ENCODE measurements at places on chromosomes 3 and 15.

DNA sequence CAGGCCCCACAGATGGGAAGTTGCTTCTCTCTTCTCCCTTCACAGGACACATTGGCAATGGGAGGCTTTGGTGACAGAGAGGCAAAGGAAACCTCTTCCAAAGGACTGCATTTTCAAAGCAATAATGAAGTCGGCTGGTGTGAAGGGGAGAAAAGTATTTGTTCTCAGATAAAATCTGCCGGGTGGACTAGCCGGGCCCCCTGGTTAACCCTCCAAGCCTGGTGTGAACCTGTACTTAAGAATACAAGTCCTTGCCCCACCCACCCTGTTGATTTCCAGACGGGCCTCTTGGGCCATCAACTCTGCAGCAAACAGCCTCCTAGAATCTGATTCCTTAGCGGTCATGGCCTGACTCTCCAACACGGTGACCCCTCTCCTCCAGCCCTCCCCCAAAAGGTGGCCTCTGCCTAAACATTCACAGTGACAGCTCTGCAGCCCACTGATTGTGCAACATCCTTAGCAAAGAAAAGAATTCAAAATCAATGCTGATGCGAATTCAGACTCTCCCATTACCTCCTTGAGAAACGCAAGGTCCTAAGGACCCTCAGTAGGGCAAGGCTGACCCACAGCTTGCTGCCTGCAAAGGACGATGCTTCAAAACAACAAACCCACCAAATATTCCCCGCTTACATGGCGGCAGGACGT, 9.9 kb downstream of the TLE3 start:
- no peak for DNase-seq

DNA sequence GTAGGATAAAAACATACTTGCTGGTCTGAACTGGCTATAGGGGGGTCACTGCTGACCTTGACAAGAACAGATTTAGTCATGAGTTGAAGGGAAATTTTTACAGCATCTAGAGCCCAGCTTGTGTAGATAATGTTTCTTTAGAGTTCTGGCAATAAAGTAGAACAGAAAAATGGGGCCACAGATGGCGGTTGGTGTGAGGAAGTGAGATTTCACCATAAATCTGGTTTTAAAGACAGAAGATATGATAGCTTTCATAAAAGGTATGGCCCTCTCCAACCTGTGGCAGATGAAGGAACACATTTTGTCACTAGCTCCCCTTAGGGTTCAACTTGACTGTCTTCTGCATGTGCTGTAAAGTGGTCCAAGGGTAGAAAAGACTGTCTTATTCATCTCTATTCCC, 24.3 kb upstream of the IMPDH2 start:
- DNase-seq = no peak

GRCh38 chr3:105399611-105400010, 32.9 kb downstream of the ALCAM start:
- DNase-seq = no peak

DNA sequence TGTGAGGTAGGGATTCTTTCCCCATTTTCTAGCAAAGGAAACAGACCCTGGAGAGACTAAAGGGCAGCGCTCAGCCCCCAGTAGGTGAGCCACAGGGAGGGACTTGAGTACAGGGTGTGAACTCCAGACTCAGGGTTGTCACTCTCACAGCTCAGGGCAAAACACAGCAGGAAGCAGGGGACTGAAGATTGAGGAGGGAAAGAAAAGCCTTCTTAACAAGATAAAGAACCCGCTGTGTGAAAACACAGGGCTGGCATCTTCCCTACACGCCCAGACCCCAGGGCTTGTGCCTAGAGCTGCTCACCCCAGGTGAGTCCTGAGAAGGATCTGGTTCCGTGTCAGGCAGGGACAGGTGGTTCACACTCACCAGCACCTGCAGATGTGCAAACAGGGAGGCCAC, 59.6 kb downstream of the ABTB1 start:
- DNase-seq = no peak

GRCh38 chr3:128217702-128218547, 64.6 kb downstream of the EEFSEC start:
- DNase-seq = no peak

GRCh38 chr3:100103558-100104441, 10.5 kb downstream of the FILIP1L start:
- DNase-seq = no peak

DNA sequence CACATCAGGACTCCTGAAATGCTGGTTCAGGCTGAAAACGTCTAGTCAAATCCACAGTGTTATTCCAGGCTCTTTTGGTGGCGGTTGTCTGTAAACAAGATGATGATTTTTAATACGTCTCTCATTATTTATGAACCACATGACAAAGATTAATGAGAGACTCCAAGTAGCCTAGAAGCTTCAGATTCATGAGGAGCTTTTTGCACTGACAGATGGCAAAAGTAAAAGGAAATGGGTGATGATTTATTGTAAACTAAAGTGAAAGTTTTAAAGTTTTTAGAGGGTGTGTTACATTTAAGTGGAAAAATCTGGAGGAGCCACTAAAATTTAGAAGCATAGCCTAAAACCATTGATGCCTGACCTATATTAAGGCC, 77.0 kb downstream of the BBX start:
- no peak for DNase-seq

All from stimulated activated CD4-positive, alpha-beta T cell treated with anti-CD3 and anti-CD28 coated beads, Interleukin-15, amount 100 ng/mL, for 1 hour (primary cell).